Activated naive CD4-positive, alpha-beta T cell treated with Interleukin-2 at 50 U/mL for 16 hours (primary cell): ENCODE measurements at places on chromosomes 11 and 22.

- no peak for DNase-seq
These were observed 13.4 kb upstream of the GRK2 start for GRCh38 chr11:67252831-67253239.

- no peak for DNase-seq
These were observed 201.0 kb upstream of the CADM1 start for GRCh38 chr11:115705200-115705599.

DNA sequence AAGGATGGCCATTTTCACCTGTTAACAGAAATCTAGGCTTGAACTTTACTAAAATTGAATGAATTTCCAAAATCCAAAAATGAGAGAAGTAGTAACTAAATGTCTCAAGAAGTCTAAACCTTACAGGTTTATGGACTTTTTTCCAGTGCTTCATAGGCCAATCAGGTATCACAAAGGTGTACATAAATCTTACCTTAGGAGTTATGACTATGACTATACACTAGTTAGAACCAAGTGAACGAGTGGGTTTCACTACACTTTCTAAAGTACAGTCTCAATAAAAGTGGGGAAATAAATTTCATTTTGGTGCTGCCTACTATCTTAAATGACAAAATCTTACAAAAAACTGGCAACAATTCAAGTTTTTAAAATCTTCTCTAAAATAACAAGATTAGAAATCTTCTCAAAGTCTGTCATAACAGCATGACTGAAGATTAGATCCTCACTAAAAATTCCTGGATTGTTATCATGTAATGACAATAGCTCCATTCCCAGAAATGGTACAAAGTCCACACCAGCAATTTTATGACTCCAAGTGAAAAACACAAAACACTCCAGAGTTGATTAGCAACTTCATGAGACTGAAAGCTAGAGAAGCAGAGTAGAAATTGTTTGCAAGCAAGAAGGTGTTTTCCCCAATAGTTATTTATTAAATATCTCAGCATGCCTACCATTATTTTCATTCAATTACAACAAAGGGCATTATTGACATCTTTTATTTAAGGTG, 20.9 kb downstream of the SOX6 start:
- DNase-seq: no peak

DNA sequence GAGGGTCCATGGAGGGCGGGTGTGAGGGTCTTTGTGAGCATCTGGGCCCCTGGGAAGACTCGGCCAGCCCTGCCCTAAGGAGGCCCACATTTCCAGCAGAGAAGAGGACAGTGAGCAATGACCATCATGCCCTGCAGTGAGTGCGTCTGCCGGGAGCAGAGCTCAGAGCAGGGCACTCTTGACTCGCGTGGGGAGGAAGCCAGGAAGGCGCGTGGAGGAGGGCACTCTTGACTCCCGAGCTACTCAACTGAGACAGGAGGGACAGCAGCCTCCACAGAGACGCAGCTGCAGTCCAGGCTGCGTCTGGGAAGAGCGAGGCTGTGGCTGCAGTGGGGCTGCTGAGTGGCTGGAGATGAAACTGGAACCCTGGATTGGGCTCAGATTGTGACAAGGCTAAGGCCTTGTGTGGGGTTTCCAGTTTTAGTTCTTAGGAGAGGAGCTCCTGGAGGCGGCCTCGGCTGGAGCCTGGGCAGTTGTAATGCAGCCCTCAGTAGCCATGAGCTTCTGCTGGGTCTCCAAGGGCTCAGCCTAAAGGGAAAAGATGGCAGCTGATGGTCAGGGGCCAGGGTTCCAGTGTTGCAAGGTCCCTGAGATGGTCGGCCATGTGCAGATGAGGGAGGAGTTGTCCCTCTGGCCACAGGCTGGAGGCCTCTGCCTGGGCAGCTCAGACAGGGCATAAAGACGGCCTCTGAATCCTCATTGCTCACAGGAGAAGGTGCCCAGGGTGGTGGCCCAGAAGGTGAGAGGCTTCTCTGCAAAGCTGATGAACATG, 264.7 kb upstream of the B3GAT1 start:
- DNase-seq: no peak

DNA sequence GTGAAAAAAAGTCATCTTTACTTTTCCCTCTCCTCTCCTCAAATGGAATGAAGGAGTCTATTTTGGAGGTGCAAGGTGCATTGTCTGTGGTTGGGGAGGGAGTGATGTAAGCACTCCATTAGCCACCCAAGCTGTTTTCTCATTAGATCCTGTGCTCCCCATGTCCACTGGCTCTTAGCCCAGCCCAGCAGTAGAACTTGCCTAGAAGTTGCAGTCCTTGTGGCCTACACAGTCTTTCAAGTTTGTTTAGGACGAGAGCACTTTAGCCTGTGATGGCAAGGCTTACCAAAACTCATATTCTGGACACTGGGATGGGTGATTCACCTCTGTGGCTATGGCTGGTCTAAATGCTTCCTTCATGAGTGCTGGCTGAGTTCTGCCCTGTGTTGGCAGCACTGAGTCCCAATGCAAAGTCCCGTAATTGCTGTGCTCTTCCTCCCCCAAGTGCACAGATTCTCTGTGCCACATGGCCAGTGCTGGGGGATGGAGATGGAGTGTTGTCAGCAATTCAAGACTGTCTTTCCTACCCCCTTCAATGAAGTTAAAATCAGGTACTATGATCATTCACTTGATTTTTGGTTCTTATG, 15.8 kb downstream of the SLC22A25 start:
- DNase-seq: no peak

- DNase-seq: no peak
These were observed 1.9 kb downstream of the TEAD1 start for GRCh38 chr11:12675951-12676711.

DNA sequence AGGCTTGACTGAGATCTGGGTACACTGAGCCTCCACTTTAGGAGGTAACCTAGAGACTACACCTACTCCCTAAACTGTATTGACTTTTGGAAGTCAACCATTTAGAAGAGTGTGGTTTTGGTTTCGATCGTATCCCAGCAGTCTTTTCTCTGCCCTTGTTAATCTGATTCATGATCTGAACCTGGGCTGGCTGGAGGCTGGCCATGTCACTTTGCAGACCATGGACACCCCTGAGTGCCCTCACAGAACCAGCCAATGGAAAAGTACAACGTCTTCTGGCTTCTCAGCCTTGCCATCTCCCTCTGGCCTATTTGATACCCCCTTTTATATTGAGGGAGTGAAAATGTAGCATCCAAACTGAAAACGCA, 10.8 kb downstream of the EHF start:
- no peak for DNase-seq

- DNase-seq: no peak
These were observed 28.2 kb downstream of the LRRC10B start for GRCh38 chr11:61536676-61537270.

DNA sequence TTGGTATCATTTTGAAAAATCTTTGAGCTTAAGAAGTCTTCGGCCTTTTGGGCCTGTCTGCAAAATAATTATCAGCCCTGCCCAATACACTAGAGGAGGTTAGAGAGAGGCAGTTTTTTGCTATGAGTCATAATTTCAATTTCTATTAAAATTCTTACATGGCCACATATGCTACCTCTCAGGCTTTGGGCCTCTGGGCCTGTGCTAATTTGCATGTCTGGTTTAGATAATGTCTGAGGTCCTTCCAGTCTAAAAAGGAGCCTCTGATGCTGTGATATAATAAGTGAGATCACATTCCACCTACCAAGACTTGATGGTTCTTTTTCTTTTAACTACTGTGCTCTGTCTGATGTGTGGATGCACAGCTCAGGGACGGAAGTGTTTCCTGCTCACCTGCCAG, 70.8 kb downstream of the KCNJ1 start:
- no peak for DNase-seq

DNA sequence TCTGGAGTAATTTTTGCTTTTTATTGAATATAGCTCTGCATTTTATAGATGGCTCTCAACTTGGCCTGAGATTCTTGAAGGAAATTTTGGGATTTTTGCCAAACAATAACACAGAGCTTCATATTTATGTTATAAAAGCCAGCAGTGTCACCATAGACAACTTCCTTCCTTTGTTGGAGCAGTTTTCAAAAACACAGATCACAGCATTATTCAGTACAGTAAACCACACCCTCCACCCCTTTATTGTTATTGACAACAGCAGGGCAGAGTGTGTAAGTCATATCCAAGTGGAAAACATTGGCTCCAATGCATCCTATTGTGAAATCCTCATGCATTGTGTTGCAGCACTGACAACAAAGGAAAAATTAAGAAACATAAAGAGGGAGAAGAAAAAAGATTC, 62.6 kb upstream of the PRSS23 start:
- DNase-seq: no peak

DNA sequence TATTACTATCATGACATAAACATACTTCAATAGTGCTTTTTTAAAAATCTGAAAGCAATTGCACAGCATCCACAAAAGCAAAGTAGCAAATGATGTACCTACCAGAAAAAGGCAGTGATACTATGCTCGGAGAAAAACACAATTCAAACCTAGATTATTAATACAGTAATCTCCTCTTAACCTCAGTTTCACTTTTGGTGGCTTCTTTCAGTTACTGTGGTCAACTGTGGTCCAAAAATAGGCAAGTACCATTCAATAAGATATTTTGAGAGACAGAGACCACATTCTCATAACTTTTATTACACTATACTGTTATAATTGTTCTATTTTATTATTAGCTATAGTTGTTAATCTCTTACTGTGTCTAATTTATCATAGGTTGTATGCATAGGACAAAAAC, 20.8 kb downstream of the KCNA4 start:
- DNase-seq: no peak

DNA sequence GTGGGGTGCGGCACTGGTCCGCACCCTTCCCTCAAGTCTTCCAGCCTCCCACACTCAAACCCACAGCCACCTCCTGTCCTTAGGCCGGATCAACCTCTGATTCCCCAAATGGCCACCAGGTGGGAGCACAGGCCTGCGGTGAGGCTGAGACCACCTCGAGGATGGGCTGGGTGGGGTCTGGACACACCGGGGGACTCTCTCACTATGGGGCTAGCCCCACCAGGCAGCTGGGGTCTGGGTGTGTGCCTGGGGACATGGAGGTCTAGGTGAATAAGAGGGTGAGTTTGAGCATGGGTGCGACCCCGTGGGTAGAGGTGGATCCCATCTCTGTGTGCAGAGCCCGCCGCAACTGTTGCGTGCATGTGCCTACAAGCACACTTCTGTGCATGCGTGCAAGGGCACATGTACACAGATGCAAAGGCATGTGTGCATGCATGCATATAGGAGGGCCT, 32.6 kb downstream of the MYO18B start:
- no peak for DNase-seq

GRCh38 chr11:77147668-77148321, 19.7 kb downstream of the MYO7A start:
- peak; percentile 23 for DNase-seq

- no peak for DNase-seq
These were observed 111.9 kb downstream of the MED15 start for GRCh38 chr22:20619045-20619892.

- DNase-seq: peak; percentile 13
These were observed 2.1 kb downstream of the CSNK1E start for GRCh38 chr22:38314933-38315822.

- no peak for DNase-seq
These were observed 28.8 kb downstream of the BTG4 start for GRCh38 chr11:111483431-111483830.

- no peak for DNase-seq
These were observed 2.4 kb downstream of the CSDC2 start for GRCh38 chr22:41563051-41563711.
